ENCODE measurements at places on chromosomes 2 and 18. TPM values are rescaled to one million over a fixed set of nuclear protein-coding genes. Genes with fewer than 3 reads are reported as not detected.

HOXD8 gene
- total RNA-seq: not detected

KCNS3 gene
- total RNA-seq: not detected

CREG2 gene
- not detected for total RNA-seq

NPHP1 gene
- 2.5 TPM for total RNA-seq

AFF3 gene
- total RNA-seq: 0.71 TPM

POMC gene
- 4.8 TPM for total RNA-seq

POTEI gene
- total RNA-seq: not detected

UPP2 gene
- total RNA-seq: not detected

LMAN1 gene
- 114 TPM for total RNA-seq

VWC2L gene
- total RNA-seq: not detected

UGT1A5 gene
- not detected for total RNA-seq

NR4A2 gene
- 34.7 TPM for total RNA-seq

UBXN4 gene
- total RNA-seq: 74.6 TPM

MC2R gene
- not detected for total RNA-seq

M1AP gene
- total RNA-seq: not detected

CPS1 gene
- 1.6 TPM for total RNA-seq

SERPINB12 gene
- total RNA-seq: not detected

LHCGR gene
- total RNA-seq: not detected

DOK6 gene
- not detected for total RNA-seq

KIF5C gene
- 25.4 TPM for total RNA-seq

SFT2D3 gene
- 3.5 TPM for total RNA-seq

DYNC1I2 gene
- 48.4 TPM for total RNA-seq

PTMA gene
- total RNA-seq: 2,458 TPM

LOXHD1 gene
- total RNA-seq: not detected

MC5R gene
- total RNA-seq: not detected

ASAP2 gene
- total RNA-seq: 0.08 TPM

ITGA6 gene
- 5.7 TPM for total RNA-seq

AQP12A gene
- total RNA-seq: not detected

SEPTIN10 gene
- 0.17 TPM for total RNA-seq

MYOM1 gene
- total RNA-seq: 0.59 TPM

FAP gene
- not detected for total RNA-seq

SULT1C3 gene
- total RNA-seq: not detected

MATN3 gene
- not detected for total RNA-seq

SLC16A14 gene
- total RNA-seq: 1.2 TPM

DCDC2C gene
- total RNA-seq: not detected

LIPG gene
- 0.08 TPM for total RNA-seq

B4GALT6 gene
- 3.8 TPM for total RNA-seq

CFC1 gene
- not detected for total RNA-seq

MTHFD2 gene
- 463 TPM for total RNA-seq

EN1 gene
- total RNA-seq: not detected

DNAH7 gene
- 0.04 TPM for total RNA-seq

IL1RL1 gene
- total RNA-seq: 0.48 TPM

RBKS gene
- 7.9 TPM for total RNA-seq

ZNF2 gene
- total RNA-seq: 5.0 TPM

Measured in activated CD8-positive, alpha-beta memory T cell treated with anti-CD3 and anti-CD28 coated beads for 36 hours (primary cell).